ENCODE measurements at places on chromosomes 3 and 15. TPM values are rescaled to one million over a fixed set of nuclear protein-coding genes. Genes with fewer than 3 reads are reported as not detected.

GRCh38 chr3:142004025-142004424, 127.6 kb downstream of the ATP1B3 start:
- H3K36me3 ChIP-seq: no peaks in the 10 kb centered on the region
- H3K4me1 ChIP-seq: no peaks in the 10 kb centered on the region
- DNase-seq: no peak
- no peak overlapping the region for H3K27ac ChIP-seq
- no peak overlapping the region for H3K4me3 ChIP-seq

DNA sequence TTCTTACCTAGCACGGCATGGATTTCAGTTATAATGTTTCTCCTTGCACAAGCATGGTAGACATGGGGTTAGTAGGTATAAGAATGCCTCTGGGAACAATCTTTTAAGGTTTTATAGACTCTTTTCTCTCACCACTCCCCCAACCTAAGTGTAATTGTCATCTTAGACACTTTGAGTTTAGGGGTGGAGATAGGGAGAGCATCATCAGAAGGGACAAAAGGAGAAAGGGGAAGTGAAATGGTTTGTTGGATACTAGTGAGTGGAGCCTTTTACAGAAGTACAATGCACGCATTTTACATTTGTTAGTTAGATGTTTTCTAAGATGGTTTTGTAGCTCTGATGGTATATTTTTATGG, 189.2 kb downstream of the TP63 start:
- H3K27me3 ChIP-seq: no peaks in the 10 kb centered on the region
- no peaks in the 10 kb centered on the region for H3K4me1 ChIP-seq
- H3K27ac ChIP-seq: no peak overlapping the region
- H3K36me3 ChIP-seq: no peaks in the 10 kb centered on the region

- DNase-seq: no peak
- no peak overlapping the region for H3K27ac ChIP-seq
- H3K27me3 ChIP-seq: no peaks in the 10 kb centered on the region
Measured at GRCh38 chr3:151839313-151839631, 25.4 kb downstream of the AADAC start.

DNA sequence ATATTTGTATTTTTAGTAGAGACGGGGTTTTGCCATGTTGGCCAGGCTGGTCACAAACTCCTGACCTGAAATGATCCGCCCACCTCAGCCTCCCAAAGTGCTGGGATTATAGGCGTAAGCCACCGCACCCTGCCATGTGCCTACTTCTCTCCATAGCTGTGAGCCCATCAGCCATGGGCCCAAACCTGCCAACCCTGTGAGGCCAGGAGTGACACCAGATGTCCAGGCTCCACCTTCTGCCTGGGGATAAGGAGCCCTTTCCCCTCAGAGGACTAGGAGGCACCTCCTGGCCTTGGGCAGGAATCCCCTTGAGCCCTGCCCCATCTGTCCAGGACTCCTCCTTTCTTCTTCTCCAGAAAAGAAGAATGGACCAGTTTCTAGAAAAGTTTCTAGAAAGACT, 14.2 kb upstream of the RFT1 start:
- H3K27ac ChIP-seq: no peak overlapping the region
- DNase-seq: no peak
- no peaks in the 10 kb centered on the region for H3K27me3 ChIP-seq
- H3K4me3 ChIP-seq: no peak overlapping the region
- H3K36me3 ChIP-seq: no peaks in the 10 kb centered on the region

Gene ARL8B
- 32.8 TPM for total RNA-seq

Gene CYP1A1
- 0.54 TPM for total RNA-seq

- H3K36me3 ChIP-seq: no peaks in the 10 kb centered on the region
- no peak for DNase-seq
- H3K27me3 ChIP-seq: no peaks in the 10 kb centered on the region
- no peak overlapping the region for H3K27ac ChIP-seq
Measured at GRCh38 chr15:64222573-64223366, 59.9 kb upstream of the PPIB start.

- no peaks in the 10 kb centered on the region for H3K36me3 ChIP-seq
- H3K27ac ChIP-seq: no peak overlapping the region
- no peak overlapping the region for H3K4me3 ChIP-seq
- peaks cover 13% of the 10 kb centered on the region for H3K4me1 ChIP-seq
- DNase-seq: no peak
Measured at GRCh38 chr3:9251055-9251786, 1.8 kb upstream of the SRGAP3 start.

DNA sequence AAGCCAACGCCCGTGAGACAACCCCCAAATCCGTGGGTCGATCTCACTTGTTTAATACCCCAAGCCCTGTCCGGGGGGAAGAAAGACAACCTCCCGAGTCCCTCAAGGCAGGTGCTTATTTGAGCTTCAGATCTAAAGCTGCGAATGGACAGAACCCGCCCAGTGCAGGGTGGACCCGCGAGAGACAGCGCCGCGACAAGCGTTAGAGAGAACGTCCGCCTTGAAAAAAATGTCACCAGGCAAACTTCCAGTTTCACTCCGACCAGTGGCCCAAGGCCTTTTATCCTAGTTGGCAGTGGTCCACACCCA, 740 bp upstream of the OXSR1 start:
- no peak for DNase-seq
- H3K4me1 ChIP-seq: peaks cover 31% of the 10 kb centered on the region
- H3K4me3 ChIP-seq: peak overlapping the region; percentile 85
- no peaks in the 10 kb centered on the region for H3K36me3 ChIP-seq

DNA sequence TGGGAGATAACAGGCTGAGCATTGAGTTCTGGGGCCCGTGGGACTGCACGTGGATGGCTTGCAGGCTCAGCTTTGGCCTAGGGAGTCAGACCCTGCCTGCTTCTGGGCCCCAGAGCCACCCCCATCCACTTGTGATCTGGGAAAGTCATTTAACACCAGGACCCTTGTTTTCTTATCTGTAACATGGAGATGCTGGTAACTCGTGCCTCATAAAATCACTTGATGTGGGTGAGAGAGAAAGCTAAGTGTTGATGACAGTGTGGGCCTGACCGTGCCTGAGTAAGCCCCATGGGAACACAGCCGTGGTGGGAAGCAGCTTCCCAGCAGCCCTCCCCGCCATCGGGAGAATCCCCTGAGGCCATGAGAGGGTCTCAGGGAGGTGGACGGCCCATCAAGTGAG, 378.1 kb downstream of the GABRB3 start:
- no peaks in the 10 kb centered on the region for H3K27me3 ChIP-seq
- no peaks in the 10 kb centered on the region for H3K36me3 ChIP-seq
- no peaks in the 10 kb centered on the region for H3K4me1 ChIP-seq
- no peak for DNase-seq

DNA sequence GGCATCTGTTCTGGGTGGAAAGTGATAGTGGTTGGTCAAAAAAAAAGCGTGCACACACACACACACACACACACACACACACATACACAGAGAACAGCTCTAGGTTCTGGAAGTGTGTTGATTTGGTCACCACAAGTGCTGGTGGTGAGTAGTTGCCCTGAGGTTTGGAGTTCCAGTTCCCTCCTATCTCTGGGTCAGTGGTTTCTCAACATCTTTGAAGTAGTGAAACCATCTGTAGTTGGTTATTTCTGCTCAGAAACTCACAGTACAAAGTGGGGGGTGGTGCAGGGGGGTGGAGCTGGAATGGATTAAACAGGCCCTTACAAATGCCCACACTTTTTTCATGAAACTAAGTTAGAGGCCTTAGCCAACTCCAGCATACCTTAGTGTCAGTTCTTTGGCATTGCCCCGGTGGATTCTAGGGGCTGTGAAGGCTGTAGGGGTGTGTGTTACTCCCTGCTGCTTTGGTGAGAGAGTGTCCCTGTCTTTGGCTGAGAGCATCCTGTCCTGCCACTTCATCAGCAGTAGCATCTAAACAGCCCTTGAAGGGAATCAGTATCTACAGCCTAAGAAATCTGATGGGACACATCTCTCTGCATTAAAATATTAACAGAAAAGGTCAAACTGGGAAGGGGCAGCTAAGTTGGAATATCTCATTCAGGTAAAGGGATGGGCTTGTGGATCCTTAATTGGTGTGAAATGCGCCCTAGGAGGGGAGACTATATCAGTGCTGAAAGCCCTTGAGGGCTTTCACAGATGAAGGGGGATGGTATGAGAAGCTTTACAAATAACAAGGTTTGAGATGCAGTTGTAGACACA, 20.6 kb downstream of the SMAD3 start:
- no peak overlapping the region for H3K4me3 ChIP-seq
- no peaks in the 10 kb centered on the region for H3K27me3 ChIP-seq
- no peak overlapping the region for H3K27ac ChIP-seq
- no peak for DNase-seq

DNA sequence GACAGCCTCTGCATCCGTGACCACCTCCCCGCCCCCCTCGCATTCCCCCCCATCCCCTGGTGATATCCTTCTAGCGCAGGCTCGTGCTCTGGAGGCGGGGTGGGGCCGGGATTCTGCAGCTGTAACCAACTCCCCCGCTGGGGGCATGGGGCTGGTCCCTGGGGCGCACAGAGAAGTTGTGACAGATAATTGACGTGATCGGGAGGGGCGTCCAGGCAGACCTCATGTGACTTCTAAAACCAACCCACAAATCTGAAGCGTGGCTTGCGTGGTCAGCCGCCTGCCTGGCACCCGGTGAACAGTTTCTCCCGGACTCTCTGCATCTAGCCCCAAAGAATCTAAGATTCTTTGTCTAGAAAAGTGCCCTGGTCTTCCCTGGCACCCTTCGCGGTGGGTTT, 100.6 kb upstream of the IGF1R start:
- peak overlapping the region; percentile 71 for H3K27ac ChIP-seq
- H3K4me1 ChIP-seq: no peaks in the 10 kb centered on the region
- H3K27me3 ChIP-seq: no peaks in the 10 kb centered on the region
- peak overlapping the region; percentile 73 for H3K4me3 ChIP-seq
- no peaks in the 10 kb centered on the region for H3K36me3 ChIP-seq

Gene CAPN3
- 37.0 TPM for total RNA-seq

DNA sequence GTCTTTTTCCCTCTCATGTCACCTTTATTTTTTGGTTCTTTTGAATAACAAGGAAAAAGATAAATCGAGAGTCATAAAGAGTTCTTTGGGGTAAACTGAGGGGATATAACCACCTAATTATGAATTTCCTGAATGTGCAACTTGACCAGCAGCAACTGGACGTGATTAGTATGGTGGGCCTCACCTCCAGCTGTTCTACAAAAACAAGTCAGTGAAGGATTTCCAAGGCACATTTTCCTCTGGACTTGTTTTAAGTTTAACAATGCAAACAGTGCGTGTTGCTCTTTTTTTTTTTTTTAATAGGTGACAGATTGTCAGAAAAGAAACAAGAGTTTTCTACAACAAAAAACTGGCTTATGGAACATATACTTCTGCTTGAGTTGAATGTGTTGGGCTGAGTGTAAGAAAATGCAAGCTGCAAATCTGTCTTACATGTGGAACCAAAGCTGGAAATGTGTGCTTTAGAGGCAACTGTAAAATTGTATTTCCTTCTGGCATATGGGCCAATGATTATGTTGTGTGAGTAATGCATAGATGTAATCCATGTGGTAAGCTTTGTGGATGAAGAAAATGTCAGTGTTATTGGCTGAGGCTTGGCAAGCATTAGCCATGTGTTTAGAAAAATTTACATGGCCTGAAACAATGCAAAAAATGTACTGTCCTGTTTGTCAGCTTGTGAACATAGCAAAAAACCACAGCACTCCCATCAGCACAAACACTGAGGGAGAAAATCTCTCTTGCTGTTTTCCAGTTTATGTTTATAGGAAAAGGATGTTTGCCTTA, 44.5 kb upstream of the FNDC3B start:
- DNase-seq: no peak
- H3K27me3 ChIP-seq: no peaks in the 10 kb centered on the region
- no peak overlapping the region for H3K4me3 ChIP-seq
- no peaks in the 10 kb centered on the region for H3K36me3 ChIP-seq
- no peak overlapping the region for H3K27ac ChIP-seq

DNA sequence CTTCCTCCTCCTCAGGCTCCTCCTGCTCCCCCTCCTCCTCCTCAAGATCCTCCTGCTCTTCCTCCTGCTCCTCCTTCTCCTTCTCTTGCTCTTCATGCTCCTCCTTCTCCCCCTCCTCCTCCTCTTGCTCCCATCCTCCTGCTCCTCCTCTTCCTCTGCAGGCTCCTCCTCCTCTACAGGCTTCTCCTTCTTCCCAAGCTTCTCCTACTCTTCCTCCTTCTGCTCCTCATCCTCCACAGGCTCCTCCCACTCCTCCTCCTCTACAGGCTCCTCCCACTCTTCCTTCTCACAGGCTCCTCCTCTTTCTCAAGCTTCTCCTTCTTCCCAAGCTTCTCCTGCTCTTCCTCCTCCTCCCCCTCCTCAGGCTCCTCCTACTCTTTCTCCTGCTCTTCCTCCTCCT, 47.7 kb downstream of the WNT7A start:
- H3K27ac ChIP-seq: no peak overlapping the region
- H3K4me3 ChIP-seq: no peak overlapping the region
- H3K36me3 ChIP-seq: no peaks in the 10 kb centered on the region
- H3K27me3 ChIP-seq: no peaks in the 10 kb centered on the region
- H3K4me1 ChIP-seq: no peaks in the 10 kb centered on the region

Gene SMCO1
- total RNA-seq: not detected

DNA sequence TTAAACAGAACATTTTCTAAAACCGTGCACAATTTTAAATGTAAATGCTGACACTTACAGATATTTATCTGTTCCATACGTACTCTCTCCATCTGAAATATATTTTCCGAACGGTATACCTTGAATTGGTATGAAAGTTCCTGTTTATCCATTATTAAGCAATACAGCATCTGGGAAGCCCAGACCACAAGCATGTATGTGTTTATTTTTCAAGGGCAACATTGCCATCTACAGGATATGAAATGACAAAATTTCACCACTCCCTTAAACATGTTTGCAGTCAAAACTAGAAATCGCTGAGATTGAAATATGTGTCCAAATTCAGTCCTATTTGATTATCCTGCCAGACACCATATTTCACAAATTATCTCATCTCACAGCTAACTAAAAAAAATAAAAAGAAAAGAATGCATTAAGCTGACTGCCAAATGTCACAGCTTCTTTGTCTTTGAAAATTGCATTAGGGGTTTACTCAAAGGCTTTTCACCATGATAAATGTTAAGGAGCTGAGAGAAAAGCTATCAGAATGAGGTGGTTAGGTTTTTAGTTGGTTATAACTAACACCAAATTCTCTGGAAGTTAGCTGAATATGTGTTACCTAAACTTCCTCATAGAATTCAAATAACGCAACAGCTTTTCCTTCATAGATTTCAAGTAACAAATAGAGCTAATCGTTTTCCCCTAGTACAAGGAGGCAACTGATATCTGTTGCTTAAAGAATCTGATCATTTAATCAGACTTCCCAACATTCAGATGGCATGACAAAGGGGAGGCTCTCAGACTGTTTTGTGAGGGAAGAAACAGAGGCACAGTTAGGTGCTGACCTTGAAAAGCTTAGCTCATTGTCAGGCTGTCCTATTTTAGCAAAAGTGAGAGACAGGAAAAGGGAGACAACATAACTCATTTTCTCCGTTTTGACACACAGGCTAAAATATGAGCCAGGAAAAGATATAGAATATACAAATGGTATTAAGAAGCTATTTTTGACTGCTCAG, 533.1 kb downstream of the TBL1XR1 start:
- no peak for DNase-seq
- peaks cover 9% of the 10 kb centered on the region for H3K4me1 ChIP-seq
- no peaks in the 10 kb centered on the region for H3K27me3 ChIP-seq

GRCh38 chr3:47121409-47121808, 42.5 kb downstream of the SETD2 start:
- DNase-seq: no peak
- H3K36me3 ChIP-seq: peaks cover 16% of the 10 kb centered on the region
- H3K27me3 ChIP-seq: no peaks in the 10 kb centered on the region
- peaks cover 4% of the 10 kb centered on the region for H3K4me1 ChIP-seq

- H3K36me3 ChIP-seq: no peaks in the 10 kb centered on the region
- DNase-seq: no peak
- no peaks in the 10 kb centered on the region for H3K27me3 ChIP-seq
- H3K4me1 ChIP-seq: peaks cover 2% of the 10 kb centered on the region
Measured at GRCh38 chr15:40309344-40309862, 1.7 kb upstream of the PLCB2 start.

Gene FAM81A
- 0.14 TPM for total RNA-seq

GRCh38 chr15:68537097-68537496, 41.7 kb upstream of the CORO2B start:
- peaks cover 6% of the 10 kb centered on the region for H3K4me1 ChIP-seq
- peak overlapping the region; percentile 72 for H3K27ac ChIP-seq
- H3K36me3 ChIP-seq: no peaks in the 10 kb centered on the region
- H3K4me3 ChIP-seq: peak overlapping the region; percentile 30
